ENCODE measurements at places on chromosomes 7 and 10.

GRCh38 chr10:34092891-34093290 is 722.2 kb downstream of the PARD3 start:
- peak; percentile 24 for DNase-seq

- DNase-seq: no peak
These were observed 91.2 kb downstream of the ZNF22 start for GRCh38 chr10:45091968-45092367.

- DNase-seq: no peak
These were observed 227.7 kb downstream of the SKIDA1 start for GRCh38 chr10:21297603-21298383.

GRCh38 chr10:71372882-71373495 is 23.7 kb upstream of the CDH23 start:
- no peak for DNase-seq

DNA sequence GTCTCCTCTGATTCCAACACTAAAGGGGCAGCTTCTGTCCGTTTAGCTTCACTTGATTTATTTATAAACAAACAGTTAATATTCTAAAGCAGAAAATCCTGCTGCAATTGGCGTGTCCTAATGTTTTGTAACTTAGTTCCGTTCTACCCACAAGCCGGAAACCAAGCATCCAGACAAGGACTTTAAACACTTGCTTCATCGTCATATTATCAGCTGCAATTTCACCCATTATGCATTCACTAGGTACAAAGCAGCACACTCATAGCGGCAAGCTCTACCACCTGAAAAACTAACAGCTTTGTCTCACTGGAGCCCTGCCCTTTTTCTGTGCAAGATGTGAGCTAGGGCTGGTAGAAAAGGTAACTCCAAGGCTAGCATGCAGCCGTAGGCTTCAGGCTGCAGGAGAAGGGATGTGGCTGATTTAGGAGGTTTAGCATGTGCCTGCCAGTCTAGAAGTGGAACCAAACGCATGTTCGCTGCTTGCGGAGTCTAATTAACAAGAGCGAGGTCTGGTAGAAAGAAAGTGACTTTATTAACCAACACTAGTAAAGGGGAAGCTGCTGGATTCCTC is 43.7 kb upstream of the BPGM start:
- DNase-seq: no peak

DNA sequence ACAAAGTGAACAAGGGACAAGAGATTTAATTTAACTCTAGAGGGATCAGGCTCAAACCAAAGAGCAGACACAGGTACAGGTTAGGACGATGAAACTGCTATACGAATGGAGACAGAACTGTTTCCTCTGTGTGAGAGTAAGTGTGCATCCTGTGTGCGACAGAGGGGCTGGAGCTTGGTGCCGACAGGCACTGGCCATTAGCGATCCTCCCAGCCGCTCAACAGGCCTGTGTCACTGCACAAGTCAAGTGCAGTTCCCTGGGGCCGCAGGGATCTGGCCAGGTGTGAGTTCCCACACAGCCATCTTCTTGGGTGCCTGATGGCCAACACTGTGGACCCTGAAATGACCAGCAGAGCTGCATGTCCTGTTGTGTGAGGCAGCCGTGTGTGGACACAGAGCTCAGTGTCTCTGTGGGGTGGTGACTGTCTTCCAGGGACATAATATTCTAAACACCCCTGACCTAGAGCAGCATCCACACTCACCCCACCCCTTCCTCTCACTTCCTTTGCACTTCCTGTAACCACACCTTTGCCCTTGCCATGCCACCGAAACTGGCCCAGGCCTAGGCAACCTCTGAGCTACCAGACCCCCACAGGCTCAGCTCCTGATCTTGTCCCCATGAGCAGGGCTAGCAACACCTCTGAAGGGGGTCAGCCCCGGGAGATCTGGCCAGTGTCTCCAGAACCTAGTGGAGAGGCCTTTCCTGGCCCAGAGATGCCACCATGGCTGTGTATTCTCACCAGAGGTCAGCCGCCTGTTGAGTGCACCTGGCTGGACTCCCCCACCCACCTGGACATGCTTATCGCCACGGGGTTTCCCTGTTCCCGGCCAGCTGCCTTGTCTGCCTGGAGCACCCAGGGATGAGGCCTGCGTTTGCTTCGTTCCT is 11.7 kb upstream of the TBRG4 start:
- DNase-seq: no peak

- no peak for DNase-seq
These were observed 46.2 kb upstream of the FEZF1 start for GRCh38 chr7:122350701-122351100.

DNA sequence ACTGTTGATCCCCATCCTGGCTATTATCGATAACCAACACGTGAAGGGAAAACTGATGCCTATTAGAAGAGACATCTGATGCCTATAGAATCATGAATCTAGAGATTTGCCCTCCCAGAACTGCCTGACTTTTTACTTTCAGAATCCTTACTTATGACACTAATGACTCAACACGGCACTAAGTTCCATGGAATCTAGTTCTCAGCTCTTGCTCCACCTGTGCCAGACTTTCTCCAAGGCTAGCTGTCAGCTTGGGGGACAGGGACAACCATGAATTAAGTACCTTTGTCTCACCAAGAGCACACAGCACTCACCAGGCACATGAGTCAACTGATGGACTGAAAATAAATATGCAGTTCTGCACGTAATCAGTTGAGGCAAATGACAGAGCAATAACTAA is 184.2 kb downstream of the FRMD4A start:
- no peak for DNase-seq

- no peak for DNase-seq
These were observed 569 bp upstream of the NPTX2 start for GRCh38 chr7:98616381-98617050.

DNA sequence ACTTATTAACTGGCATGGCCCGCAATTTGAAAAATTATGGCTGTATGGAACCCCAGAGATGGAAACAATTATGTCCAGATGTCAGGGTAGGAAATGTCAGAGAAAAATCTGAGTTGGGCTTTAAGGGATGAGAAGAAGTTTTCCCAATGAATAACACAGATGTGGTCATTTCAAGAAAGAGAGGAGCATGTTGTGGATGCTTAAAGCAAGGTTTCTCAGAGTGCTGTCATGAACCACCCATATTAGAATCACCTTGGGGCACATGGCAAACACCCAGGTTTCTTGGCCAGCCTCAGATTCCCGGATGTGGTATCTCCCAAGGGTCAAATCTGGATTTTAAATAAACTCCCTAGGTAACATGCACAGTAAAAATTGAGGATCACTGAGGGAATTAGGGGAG is 43.6 kb downstream of the LAMB4 start:
- DNase-seq: peak; percentile 62

- peak; percentile 27 for DNase-seq
These were observed 14.1 kb upstream of the MSRB2 start for GRCh38 chr10:23081221-23081750.

- no peak for DNase-seq
These were observed 31.8 kb downstream of the ARL3 start for GRCh38 chr10:102682416-102682815.

DNA sequence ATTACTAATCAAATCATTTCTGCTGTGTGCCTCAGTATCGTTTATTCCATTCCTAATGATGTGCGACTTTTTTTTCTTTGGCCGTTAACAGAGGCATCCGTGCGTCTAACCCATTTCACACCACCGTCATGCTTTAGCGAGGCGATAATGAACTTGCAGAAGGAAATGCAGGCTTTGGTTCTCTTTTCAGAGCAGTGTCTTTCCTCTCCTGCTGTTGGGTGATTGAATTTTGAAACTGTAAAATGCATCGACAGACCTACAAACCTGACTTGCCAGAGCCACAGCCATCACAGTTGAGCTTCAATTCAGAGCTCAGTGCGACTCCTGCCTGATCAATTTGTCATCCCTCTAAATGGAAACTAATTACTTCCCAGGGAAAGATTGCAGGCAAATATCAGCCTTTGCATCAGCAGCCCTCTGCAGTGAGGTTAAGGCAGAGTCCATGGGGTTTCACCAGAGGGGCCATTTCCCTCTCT is 486.0 kb upstream of the GALNT17 start:
- no peak for DNase-seq

GRCh38 chr7:19815546-19815945 is 42.1 kb upstream of the TMEM196 start:
- no peak for DNase-seq

GRCh38 chr10:4984971-4985594 is 18.6 kb downstream of the AKR1C2 start:
- DNase-seq: no peak

- no peak for DNase-seq
These were observed 208.6 kb upstream of the GALNT17 start for GRCh38 chr7:70923181-70923845.

GRCh38 chr7:4836206-4836661 is 25.6 kb downstream of the PAPOLB start:
- no peak for DNase-seq

DNA sequence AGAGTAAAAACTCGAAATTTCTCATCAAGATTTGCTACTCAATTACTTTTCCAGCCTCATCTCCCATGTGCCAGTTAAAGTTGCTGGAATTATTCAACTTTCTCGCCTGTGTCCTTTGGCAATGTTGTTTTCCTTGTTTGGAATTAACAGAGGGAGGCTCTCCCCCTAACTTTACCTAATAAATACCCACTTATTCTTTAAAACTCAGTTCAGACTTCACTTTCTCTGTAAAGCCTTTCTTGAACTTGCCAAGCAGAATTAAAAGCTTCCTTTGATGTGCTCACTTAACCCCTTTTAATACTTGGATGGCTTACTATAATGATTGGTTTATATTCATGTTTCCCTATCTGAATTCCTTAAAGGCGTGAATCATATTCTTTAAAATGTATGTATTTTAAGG is 104.1 kb downstream of the MKLN1 start:
- DNase-seq: no peak

- DNase-seq: no peak
These were observed 151.7 kb upstream of the PPP2R2D start for GRCh38 chr10:131748831-131749766.

DNA sequence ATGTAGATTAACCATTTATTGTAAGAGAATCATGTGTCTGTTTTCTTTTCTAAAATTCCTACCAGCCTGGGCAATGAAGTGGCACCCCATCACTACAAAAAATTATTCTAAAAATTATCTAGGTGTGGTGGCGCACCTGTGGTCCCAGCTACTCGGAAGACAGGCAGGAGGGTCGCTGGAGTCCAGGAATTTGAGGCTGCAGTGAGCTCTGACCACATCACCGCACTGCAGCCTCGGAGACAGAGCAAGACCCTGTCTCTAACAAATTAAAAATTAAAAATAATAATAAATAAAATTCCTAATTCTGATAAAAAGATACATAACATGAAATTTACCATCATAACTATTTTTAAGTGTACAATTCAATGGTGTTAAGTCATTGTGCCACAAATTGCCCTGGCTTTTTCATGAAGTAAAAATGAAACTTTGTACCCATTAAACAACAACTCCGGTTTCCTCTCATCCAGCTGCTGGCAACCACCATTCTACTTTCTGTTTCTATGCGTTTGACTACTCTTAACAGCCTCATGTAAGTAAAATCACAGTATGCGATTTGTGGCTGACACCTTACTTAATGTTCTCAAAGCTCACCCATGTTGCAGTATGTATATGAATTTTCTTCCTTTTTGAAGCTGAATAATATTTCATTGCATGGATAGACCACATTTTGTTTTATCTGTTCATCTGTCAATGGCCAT is 20.6 kb upstream of the USP6NL start:
- DNase-seq: no peak

- DNase-seq: no peak
These were observed 109.6 kb downstream of the SRPK2 start for GRCh38 chr7:105278973-105279687.

DNA sequence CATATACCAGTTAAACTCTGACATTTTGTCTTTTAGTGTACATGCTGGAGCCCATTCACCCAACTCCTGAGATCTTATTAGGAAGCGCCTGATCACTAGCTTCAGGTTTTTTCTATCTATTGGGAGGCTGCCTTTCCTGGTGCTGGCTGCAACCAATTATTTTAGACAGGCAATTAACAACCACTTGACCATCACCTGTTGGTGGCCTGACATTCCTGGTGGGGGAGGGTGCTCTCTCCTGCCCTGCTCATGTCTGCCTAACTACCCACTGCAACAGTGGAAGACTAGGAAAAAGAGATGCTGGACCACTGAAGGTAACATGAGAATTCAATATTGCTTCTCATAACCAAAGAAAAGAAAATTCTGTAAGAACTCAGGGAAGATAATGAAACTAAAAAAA is 190.3 kb upstream of the GRM3 start:
- no peak for DNase-seq

GRCh38 chr10:127907411-127908105 is 655 bp downstream of the PTPRE start:
- peak; percentile 48 for DNase-seq

GRCh38 chr7:134875867-134876266 is 96.4 kb downstream of the CALD1 start:
- no peak for DNase-seq

- DNase-seq: no peak
These were observed 91.7 kb downstream of the MET start for GRCh38 chr7:116763647-116764046.

DNA sequence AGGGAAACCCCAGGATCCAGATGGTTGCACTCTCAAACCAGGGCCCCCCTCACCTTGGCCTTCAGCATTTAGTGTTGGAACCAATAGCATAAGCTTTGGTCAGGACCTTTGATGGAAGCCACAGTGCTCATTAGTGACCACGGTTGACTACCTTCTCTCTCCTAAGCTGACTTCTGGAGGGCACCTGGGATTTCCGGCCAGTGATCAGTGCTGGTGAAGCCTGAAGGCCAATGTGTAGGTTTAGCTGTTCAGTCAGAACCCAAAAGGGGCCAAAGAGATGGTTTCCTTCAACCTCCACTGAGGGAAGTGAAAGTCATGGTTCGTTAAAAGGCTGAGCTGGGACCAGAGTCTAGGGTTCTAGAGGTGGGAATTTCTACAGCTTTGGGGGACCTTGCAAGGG is 46.4 kb downstream of the TCF7L2 start:
- DNase-seq: no peak

DNA sequence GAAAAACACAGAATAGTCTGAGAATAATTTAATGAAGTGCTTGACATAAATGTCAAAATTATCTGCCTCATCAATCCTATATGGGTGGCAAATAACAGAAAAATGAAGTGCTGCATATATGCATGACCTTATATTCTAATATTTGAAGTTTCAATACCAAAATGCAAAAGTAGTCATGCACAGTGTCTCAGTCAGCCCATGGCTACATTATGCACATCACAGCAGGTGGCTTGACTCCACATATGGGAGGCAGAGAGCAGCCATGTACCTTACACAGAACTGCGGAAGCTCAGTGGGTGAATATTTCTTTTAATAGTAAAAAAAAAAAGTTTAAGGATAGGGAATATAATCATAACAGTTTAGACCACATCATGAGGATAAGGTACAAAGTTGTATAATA is 17.4 kb upstream of the LIPN start:
- DNase-seq: no peak

GRCh38 chr7:112136271-112137008 is 69.8 kb downstream of the DOCK4 start:
- no peak for DNase-seq

- no peak for DNase-seq
These were observed 30.3 kb upstream of the CCSER2 start for GRCh38 chr10:84298057-84298456.

GRCh38 chr10:78231939-78232338 is 198.3 kb downstream of the RPS24 start:
- no peak for DNase-seq
